ENCODE measurements at places on chromosomes 2 and 18.
A peak's percentile ranks its signal among the peaks of the same experiment; 100 is the strongest.

GRCh38 chr2:100350661-100351185, 28.4 kb upstream of the LONRF2 start:
- DNase-seq = no peak

- DNase-seq = no peak
Measured at GRCh38 chr18:59681051-59681450, 16.2 kb downstream of the CCBE1 start.

DNA sequence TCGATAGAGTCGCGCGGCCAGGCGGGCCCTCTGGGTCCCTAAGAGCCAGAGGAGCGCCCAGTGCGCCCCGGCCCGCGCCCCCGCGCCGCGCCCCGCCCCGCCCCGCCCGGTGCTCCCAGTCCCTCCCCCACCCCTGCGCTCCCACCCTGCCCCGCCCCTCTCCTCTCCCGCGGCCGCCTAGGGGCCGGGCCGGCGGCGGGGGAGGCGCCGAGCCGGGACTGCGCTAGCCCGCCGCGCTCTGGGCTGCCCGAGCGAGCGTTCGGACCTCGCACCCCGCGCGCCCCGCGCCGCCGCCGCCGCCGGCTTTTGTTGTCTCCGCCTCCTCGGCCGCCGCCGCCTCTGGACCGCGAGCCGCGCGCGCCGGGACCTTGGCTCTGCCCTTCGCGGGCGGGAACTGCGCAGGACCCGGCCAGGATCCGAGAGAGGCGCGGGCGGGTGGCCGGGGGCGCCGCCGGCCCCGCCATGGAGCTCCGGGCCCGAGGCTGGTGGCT, at the start of gene GPC1:
TSS of gene GPC1 (plus strand) at position 207 of the 491 bp plus-strand sequence. CDS start at position 463, 256 bp downstream.
- peak; percentile 17 for DNase-seq

DNA sequence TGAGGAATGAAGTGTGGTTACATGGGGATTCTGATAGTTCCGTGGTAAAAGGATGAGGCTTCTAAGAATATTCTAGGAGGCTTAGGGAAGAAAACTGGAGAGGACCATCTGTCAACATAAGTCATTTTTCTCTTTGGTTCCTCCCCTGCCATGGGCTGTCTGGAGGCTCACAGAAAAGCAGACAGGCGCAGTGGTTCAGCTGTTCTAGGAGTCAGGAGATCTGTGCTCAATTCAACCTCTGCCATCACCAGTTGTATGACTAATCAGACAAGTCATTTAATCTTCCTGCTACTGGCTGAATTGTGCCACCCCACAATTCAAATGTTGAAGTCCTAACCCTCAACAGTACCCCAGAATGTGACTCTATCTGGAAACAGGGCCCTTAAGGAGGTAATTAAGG, 36.4 kb downstream of the ADAM17 start:
- no peak for DNase-seq

- no peak for DNase-seq
Measured at GRCh38 chr2:211816754-211817153, 721.8 kb downstream of the ERBB4 start.

DNA sequence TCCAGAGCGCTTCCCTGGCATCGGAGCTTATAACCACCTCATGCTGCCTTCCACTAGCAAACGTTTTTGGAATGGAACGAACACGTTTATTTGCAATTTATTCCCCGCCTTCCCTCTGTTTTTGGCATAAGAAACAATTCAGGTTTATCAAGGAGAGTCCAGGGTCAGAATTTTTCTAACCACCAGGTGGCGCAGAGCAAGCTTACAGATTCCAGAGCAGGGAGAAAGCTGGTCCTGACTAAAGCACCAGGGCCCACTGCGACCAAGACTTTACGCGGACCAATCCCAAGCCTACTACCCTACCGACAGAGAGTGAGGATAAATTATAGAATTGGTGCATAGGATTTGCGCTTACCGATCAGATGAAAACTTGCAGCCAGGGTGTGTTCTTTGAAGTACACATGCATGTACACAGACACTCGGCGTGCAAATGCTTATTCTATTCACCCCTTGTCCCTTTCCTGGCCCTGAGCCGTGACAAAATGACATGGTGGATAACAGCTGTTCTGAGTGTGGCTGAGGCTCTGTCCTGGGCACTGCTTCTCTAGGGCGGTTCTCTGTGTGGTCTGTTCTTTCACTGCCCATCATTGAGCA, 34.7 kb downstream of the NAPG start:
- DNase-seq = peak; percentile 51

- DNase-seq = no peak
Measured at GRCh38 chr2:151422917-151423439, 13.3 kb downstream of the RIF1 start.

- no peak for DNase-seq
Measured at GRCh38 chr2:10303694-10304378, 1.1 kb downstream of the HPCAL1 start.
